Fibroblast of skin of right biceps (primary cell): ENCODE measurements at places on chromosomes 12 and 14.
A peak's percentile ranks its signal among the peaks of the same experiment; 100 is the strongest.

- DNase-seq, result peak; percentile 35
Measured at GRCh38 chr12:62282057-62282774, 22.0 kb downstream of the USP15 start.

DNA sequence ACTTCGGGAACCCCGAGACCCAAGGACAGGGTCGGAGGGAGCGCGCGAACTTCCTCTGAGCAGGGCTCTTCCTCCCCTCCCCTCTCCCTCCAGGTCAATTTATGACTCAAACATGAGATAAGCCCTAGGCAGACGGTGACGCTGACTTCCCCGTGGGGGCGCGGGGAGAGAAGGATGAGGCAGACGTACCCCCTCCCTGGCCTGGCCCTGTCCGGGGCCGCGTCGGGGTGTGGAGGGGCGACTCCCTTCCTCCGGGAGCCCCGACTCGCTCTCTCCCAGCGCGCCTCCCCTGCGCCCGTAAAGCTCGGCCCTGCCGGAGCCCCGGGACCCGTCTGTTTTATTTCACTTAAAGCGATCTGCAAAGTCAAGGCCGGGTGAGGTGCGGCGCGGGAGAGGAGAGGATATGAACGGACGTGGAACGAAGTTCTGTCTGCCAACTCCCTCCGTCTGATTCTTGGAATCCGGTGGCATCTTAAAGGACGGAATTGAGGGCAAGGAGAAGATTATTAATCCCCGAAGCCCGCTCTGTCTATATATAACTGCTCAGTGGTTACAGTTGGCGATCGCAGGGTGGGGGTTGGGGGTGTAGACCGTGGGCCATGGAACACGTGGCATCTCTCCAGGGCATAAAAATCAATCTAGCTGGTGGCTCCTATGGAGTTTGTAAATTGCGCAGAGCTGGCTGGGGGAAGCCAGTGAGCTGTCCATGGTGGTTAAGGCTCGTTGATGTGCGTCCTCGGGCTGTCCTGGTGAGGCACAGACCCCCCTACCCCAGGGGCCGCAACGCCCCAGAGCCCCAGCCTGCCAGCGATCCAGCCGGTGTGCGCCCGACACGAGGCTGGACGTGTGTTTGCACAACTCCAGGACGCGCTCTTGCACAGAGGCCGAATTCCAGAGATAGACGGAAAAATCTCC lies 2.9 kb upstream of the PTHLH start:
- peak; percentile 69 for DNase-seq

- peak; percentile 45 for DNase-seq
Measured at GRCh38 chr12:1083889-1084262, 92.9 kb downstream of the ERC1 start.

DNA sequence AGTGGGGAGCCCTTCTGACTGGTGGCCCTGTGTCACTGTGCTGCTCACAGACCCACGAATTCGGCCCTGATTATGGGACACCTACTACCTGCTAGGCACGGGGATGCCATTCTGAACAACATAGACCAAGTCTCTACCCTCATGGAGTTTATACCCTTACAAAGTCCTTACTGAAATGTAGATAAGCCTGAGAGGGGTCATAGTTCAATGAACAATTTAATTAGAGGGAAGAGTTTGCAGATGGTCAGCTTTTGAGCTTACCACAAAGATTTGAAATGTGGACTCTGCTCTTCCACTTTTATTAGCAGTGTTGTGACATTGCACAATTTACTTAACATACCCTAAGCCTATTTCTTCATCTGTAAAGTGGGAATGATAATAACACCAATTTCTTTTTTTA lies 161.1 kb downstream of the MYRFL start:
- no peak for DNase-seq

DNA sequence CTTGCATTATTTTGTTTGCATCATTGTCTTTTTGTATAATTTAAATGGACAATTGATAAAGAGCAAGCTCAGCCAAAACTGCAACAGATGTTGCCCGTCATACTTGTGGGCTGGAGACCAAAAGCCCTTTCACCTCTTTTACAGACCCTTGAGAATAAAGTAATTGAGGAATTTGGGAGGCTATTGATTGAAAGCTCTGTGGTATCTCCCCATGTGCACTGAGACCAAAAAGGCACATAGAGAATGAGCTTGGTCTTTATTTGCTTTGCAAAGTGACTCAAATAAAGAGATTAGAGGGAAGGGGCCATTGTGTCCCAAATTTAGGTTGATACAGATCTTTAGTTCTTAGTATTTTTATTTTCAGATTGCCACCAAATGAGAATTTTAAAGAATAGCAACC lies 617.6 kb downstream of the TRHDE start:
- DNase-seq, result no peak

DNA sequence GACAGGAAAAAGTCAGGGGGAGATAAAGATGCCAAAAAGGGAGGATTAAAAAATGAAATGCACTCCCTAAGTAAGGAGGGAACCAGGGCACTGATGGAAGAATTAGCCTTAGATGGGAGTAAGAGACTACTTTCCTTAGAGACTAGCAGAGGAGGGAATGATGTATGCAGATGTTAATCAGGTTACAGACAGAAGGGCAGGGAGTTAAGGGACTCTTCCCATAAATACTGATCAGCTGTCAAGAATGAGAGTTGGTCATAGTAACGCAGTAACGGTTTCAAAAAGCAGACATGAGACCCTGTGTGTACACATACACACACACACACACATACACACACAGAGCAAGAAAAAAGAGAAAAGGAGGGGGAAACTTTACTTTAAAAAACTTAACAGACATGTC lies 93.4 kb downstream of the PHLDA1 start:
- no peak for DNase-seq

GRCh38 chr14:69263771-69264170 lies 3.8 kb downstream of the GALNT16 start:
- DNase-seq, result no peak

- no peak for DNase-seq
Measured at GRCh38 chr12:89634508-89634907, 74.1 kb downstream of the ATP2B1 start.

GRCh38 chr12:70885956-70886355 lies 34.6 kb downstream of the PTPRR start:
- no peak for DNase-seq

GRCh38 chr12:113867258-113867657 lies 98.9 kb downstream of the RBM19 start:
- DNase-seq, result peak; percentile 28

DNA sequence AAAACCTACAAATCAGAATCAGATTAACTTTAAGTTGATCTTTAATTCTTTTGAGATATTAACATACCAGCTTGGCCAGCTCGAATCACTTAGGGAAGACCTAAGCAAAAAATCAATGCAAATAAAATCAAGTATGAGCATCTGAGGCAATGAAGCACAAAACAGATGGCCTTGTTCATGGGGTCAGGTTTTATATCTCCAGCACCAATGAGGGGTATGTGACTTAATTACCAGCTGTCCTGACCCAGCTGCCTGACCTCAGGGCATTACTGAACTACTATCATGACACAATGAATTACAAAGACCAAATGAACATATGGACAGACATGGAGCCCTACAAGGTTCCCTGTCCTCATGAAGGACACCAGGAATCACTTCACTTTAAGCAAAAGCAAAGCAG lies 70.5 kb downstream of the FGD6 start:
- no peak for DNase-seq

- DNase-seq, result no peak
Measured at GRCh38 chr14:104785708-104786080, 9.9 kb downstream of the AKT1 start.

GRCh38 chr12:25151476-25151875 lies 43.5 kb downstream of the DNAI7 start:
- peak; percentile 96 for DNase-seq

GRCh38 chr14:56918849-56919574 lies 108.7 kb upstream of the OTX2 start:
- no peak for DNase-seq

GRCh38 chr12:26195641-26196420 lies 458 bp downstream of the SSPN start:
- DNase-seq, result peak; percentile 59

GRCh38 chr12:107649661-107650061 lies 35.9 kb upstream of the PWP1 start:
- no peak for DNase-seq

DNA sequence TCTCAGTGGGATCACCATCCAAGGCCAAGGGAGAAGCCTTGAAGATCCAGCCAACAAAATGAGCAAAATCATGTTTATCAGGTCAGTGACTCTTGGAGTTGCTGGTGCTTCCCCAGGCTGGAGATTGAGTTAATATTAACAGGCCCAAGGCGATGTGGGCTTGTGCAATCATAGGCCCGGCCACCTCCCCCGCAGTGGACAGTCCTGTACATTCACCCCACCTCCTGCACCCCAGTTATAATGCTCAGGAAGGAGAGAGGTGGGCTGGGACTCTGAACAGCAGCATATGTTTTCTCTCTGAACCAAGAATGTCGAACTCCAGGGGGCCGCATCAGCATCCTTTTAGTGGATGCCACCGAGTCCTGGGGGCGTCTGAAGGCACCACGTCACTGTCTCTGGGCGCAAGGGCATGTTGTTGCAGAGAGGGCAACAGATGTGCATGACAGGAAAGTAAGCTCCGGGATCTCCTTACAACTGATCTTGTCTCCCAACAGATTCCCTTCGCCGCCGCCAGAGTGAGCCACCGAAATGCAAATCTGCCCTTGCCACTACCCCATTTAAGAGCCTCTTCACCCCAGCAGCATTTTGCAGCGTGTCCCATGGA lies 32.2 kb upstream of the SERPINA6 start:
- DNase-seq, result peak; percentile 53

- DNase-seq, result no peak
Measured at GRCh38 chr12:51593021-51593420, 2.0 kb downstream of the SCN8A start.

GRCh38 chr14:87940382-87940781 lies 52.6 kb downstream of the GALC start:
- DNase-seq, result no peak

DNA sequence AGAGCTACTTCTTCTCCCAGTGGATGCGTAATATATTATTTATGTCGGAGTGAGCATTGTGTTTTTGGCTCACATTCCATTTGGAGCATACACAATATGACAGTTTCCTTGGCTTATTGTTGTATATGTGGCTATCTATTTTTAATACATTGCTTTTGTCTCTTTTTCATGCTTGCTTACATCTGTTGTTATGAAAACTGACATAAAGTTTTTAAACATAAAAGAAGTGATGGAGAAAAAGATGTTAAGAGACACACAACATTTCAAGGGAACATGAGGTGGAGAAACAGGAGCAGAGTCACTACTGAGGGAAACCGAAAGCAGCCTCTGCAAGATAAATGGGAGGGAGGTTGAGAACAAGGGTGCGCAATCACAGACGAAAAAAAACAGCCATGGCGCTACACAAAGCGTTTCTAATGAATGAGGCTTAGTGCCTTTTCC lies 228.4 kb upstream of the NPAS3 start:
- no peak for DNase-seq

DNA sequence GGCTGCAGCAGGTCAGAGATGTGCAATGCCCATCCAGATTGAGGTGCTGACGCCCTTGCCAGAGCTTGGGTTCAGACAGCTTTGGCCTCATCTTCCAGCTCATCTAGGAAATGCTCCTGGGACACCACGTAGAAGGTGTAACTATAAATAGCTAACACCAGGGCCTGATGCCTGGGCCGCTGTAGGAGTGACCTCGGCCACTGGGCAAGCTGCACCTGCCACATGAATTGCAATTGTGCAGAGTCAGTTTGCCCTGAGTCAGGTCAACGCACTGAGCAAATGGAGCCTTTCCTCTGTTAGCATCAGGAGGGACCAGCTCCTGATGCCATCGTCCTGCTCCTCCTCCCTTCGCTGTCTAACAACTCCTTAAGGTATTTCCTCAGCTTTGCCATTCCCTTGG lies 17.4 kb upstream of the DNM1L start:
- DNase-seq, result no peak

- no peak for DNase-seq
Measured at GRCh38 chr14:51954031-51954430, 35.3 kb upstream of the RTRAF start.

DNA sequence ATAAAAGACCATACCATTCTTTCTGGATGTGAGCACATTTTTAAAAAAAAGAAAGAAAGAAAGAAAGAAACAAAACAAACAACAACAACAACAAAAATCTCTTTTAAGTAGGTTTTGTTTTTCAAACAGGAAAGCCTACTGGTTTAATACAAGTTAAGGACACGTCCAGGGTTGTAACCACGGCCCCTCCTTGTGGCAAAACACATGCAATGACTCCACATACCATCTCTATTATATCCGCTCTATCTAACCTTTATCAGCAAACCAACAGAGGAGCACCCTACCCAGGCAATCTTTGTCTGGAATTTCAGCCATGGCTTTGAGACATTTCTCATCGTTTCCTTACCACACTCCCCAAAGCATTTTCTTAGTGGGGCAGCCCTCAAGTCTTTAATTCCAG lies 360.5 kb upstream of the TMPO start:
- peak; percentile 3 for DNase-seq

- no peak for DNase-seq
Measured at GRCh38 chr14:100187247-100187833, 27.9 kb upstream of the DEGS2 start.

GRCh38 chr14:95466506-95466905 lies 49.9 kb downstream of the SYNE3 start:
- no peak for DNase-seq

DNA sequence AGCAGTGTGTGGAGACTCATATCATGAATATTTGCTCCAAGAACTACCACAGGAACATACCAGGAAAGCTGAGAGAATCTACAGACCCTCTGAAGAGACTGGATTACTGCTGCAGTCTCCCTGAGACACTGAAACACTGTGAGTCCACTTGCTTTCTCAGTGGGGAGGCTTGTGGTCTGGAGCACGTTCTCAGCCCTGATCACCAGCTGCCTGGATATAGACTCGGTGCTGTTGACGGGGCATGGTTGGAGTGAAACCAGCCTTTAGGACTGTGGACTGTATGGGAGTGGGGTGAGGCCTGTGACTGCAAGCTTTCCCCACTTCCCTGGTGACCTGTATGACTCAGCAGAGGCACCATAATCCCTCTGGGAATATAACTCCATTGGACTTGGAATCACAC lies 525.8 kb upstream of the FBXO33 start:
- no peak for DNase-seq

DNA sequence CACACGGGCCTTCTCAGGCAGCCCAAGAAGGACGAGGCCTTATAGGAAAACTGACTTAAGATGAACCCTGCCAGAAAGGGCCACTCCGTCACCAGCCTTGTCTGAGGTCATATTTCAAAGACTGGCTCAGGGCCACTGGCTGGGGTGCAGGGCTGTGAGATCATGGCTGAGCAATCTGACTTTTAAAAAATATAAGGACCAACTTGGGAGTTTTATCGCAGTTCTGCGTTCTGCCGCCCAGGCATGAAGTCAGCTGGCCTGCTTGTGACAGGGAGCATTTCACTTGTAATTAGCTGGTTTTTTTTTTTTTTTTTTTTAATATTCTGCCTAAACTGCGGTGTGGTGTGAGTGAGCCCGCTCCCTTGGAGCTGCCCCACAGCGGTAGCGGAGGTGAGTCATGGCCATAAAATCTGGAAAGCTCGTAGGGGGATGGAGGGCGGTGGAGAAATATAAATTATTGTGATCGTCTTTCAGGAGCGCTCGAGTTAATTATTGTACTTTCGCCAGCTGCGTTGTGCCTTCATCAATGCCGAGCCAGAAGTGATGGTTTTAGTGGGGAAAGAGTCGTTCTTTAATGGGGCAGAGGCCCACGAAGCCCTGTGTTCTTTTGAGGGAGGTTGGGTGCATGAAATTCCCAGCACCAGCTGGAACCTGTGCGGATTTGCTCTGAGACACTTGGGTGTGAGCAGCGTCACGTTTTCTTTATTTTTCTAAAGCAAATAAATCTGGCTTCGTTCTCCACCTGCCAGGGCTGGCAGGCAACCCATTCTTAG lies 231.9 kb downstream of the C12orf75 start:
- peak; percentile 93 for DNase-seq

- DNase-seq, result no peak
Measured at GRCh38 chr14:101194373-101195308, 291.1 kb upstream of the RTL1 start.
